ENCODE measurements at places on chromosomes 2 and 18.

- no peak for DNase-seq
These were observed 75.6 kb upstream of the TTC39C start for GRCh38 chr18:23938901-23939341.

DNA sequence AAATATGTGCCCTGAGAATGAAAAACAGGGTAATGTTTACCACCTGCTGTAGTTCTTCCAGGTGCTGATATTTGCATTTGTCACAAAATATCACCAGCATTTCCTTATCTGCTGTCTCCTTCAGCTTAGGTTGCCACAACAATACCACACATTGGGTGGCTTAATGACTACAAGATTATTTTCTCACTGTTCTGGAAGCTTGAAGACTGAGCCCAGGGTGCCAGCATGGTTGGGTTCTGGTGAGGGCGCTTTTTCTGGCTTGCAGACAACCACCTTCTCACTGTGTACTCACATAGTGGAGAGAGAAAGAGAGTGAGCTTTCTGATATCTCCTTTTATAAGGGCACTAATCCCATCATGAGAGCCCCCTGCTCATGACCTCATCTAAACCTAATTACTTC is 407.5 kb upstream of the RGPD4 start:
- no peak for DNase-seq

DNA sequence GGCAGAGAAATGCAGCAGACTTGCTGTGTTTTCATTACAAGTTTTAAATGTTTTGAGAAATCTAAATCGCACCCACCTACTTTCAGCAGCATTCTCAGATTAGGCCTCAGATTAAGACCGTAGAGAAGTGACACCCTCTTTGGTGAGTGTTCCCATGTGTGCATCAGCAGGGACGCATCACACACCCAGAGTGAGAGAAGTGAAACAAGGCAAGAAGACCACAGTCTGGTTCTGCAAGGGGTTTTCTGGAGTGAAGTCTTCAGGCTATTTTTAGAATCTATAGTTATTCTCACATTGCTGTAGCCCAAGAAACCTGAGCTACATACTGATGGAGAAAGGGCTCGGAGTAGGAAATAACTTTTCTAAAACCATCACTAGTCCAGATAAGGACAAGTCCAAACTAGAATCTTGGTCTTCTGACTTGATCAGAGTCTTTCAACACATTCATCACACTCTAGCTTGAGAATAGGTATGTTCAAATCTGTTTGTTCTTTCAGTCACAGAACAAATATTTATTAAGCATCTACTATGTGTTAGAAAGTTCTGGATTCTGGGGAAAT is 1216.6 kb upstream of the PIK3C3 start:
- no peak for DNase-seq

DNA sequence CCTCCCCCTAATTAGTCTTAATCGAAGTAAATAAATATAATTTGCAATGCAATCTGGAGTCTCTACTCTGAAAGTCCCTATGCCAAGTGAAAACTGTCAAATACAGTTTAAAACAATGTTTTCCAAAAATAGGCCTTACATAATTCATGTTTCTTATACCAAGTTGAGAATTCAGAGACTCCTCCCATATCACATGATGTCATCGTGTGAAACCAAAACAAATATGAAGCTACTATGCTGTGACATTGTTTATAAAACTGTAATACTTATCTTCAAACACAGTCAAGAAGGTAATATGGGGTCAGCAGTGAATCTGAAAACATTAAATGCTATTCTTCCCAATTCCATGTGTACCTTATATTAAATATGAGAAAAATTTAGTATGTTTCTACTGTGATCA is 940.2 kb upstream of the FANCL start:
- DNase-seq = no peak

DNA sequence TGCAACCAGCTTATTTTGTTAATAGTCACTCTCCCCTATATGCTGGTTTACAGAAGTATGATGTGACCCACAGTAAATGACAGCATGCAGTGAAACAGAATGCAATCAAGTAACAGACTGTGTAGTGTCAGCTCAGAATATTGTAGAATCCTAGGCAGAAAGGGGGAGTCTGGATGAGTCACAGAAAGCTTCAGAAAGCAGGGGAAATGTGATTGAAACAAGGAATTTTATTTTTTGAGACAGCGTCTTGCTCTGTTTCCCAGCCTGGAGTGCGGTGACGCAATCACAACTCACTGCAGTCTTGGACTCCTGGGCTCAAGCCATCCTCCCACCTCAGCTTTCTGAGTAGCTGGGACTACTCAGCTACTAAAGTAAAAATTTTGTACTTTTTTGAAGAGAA is 219.9 kb upstream of the FBXO11 start:
- DNase-seq = no peak

- DNase-seq = no peak
These were observed 336.5 kb upstream of the LRP1B start for GRCh38 chr2:142467321-142467720.

GRCh38 chr2:241432824-241433448 is 75.4 kb downstream of the STK25 start:
- DNase-seq = no peak

- no peak for DNase-seq
These were observed 182.2 kb upstream of the CDH2 start for GRCh38 chr18:28359176-28359575.

Measured in central memory CD8-positive, alpha-beta T cell (primary cell).